Bronchial epithelial cell (primary cell): ENCODE measurements at places on chromosomes 1 and 21.

- no peak for DNase-seq
These were observed 130.9 kb downstream of the FOXD2 start for GRCh38 chr1:47568763-47569162.

- DNase-seq = no peak
These were observed 596 bp downstream of the CD247 start for GRCh38 chr1:167517535-167518330.

DNA sequence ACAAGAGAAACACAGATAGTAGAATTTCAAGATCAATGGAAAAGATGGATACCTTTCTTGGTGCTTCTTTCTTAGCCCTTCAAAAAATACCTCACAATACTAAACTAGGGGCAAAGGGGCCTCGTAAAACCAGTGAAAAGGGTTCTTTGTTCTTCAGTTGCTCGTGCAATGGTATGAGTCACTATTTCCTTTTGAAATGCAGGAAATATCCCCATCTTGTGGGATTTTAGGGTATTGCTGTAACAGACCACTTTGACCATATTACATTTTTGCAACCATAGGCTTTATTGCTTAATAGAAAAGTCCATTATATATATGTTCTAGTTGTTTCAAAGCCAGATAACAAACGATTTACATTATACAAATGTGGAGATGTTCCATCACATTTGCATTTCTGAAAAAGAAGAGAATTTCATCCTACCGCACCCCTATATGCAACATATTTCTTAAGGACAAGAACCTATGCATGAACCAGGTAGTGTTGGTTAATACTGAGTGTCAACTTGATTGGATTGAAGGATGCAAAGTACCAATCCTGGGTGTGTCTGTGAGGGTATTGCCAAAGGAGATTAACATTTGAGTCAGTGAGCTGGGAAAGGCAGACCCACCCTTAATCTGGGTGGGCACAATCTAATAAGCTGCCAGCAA is 88.6 kb upstream of the PKN2 start:
- peak; percentile 64 for DNase-seq

- DNase-seq = no peak
These were observed 108.7 kb downstream of the DMRTB1 start for GRCh38 chr1:53567851-53568250.

GRCh38 chr1:158799689-158800088 is 18.7 kb upstream of the OR6N2 start:
- no peak for DNase-seq

GRCh38 chr1:76262601-76263000 is 188.1 kb downstream of the ST6GALNAC3 start:
- no peak for DNase-seq
